ENCODE measurements at places on chromosomes 16 and 17.
A peak's percentile ranks its signal among the peaks of the same experiment; 100 is the strongest.

DNA sequence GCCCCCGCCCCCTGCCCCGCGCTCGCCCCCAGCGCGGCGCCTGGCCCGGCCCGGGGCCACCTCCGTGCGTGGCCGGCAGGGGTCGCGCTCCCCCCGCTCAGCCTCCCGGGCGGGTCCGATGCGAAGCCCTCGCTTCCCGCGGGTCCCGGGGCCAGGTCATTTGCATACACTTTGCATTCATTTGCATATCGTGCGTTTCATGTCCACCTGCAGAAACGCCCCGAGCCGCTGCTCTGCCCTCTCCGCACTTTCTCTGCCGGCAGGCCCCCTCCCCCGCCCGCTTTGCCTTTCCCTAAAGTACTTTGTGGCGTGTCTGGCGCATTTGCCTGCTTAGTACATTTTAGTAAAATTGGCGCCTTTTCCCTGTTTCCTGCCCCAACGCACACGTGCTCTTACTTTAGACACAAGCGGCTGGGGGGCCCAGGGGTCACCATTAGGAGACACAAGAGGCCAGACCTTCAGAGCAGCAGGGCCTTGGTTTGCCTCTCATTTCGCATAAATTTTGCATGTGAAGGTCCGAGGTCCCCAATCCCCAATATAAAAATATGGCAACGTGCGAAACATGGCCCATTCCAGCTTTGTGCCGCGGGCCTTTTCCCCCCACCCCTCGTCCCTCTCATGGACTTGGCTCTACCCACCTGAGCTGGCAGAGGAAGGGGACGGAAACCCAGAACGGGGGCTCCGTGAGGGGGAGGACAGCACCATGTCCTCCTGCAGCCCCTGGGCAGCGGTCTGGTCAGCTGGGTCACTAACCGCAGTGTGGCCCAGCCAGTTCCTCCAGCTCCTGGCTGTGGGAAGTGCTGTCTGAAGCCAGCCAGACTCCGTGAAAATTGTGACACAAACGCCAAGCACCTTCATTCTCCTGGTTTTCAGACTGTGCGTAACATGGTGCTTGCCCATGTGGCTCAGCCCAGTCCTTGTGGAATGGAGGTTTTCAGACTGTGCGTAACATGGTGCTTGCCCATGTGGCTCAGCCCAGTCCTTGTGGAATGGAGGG lies 34.8 kb downstream of the CBFA2T3 start:
- no peak for DNase-seq

DNA sequence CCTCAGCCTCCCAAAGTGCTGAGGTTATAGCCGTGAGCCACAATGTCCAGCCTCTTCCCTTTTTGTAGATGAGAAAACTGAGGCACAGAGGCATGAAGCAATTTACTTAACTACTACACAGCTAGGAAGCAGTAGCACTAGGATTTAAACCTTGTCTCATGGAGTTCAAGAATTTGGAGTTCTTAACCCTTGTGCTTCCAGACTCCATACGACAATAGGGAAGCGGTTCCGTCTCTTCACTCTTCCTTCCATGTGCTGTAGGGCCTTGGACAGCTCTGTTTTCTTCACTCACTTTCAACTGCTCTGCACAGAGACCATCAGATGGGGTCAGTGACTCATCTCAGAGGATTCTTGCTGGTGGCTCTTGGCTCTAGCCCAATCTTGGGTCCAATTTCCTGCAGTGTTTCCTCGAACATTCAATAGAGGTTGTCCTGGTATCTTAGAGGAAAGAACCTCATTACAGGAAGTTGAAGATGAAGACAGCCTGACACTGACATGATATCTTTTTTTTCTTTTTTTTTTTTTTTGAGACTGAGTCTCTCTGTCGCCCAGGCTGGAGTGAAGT lies 19.3 kb downstream of the ITGAL start:
- peak; percentile 67 for DNase-seq

DNA sequence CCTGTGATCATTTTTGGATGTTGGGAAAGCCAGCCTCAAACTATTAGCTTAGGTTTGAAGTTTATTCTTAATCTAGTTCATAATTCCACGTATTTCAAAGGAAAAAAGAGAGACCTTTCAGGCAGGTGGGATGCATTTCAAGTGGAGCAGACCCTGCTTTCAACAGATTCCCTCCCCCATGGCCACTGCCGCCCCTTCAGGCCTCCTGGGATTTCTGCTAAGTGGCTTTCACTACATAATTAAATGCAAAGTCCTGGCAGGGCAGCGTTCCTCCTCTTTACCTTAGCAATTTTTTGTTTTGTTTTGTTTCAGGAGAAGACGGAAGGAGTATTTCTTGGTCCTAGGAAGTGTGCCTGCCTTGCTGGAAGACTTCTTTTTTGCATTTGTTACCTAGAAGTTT lies 36.6 kb downstream of the MAF start:
- DNase-seq: no peak

- peak; percentile 83 for DNase-seq
These were observed 12.4 kb downstream of the NUP93 start for GRCh38 chr16:56742030-56742984.

GRCh38 chr16:16797239-16797638 lies 418.3 kb downstream of the NPIPA7 start:
- no peak for DNase-seq

GRCh38 chr17:47830396-47831002 lies 842 bp downstream of the MRPL10 start:
- DNase-seq: no peak

GRCh38 chr16:19879241-19879792 lies 5.3 kb downstream of the GPRC5B start:
- peak; percentile 92 for DNase-seq

DNA sequence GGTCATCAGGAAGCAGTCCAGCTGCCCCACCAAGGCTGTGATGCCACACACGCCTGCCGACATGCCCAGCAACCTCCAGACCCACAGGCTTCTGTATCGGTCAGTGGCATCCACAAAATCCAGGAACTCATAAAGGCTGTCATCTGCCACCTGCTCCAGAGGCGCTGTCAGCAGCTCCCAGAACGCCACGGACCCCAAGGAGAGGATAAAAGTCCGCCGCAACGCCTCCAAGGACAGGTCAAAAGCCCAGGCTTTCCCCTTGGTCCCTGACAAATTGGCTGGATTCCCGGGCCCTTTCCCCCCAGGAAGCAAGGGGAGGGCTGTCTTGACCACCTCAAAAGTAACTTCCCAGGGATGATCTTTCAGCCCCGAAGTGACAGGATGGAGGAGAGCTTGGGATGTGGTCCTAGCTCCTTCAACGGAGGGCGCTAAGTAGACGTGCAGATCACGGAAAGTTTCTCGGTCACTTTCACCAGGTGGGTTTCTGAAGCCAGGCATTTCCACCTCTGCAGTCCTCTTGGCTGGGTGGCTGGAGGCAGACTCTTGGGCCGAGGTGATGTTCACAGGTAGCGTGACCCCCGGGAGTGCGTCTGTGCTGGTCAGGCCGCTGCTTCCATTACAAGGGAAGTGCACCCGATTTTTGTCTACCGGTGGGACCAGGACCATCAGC lies 854 bp downstream of the MFSD6L start:
- DNase-seq: no peak

GRCh38 chr17:72392056-72393010 lies 271.5 kb downstream of the SOX9 start:
- DNase-seq: peak; percentile 41

Measured in epithelial cell of esophagus (primary cell).